Spleen (tissue), 13 donors: ENCODE measurements at places on chromosomes 5 and 9. TPM values are rescaled to one million over a fixed set of nuclear protein-coding genes. Genes with fewer than 3 reads are reported as not detected.

GRCh38 chr5:68659881-68660280 lies 433.9 kb upstream of the SLC30A5 start:
- no peak for DNase-seq

- no peak for DNase-seq
Measured at GRCh38 chr5:148909040-148909439, 82.6 kb downstream of the ADRB2 start.

DNA sequence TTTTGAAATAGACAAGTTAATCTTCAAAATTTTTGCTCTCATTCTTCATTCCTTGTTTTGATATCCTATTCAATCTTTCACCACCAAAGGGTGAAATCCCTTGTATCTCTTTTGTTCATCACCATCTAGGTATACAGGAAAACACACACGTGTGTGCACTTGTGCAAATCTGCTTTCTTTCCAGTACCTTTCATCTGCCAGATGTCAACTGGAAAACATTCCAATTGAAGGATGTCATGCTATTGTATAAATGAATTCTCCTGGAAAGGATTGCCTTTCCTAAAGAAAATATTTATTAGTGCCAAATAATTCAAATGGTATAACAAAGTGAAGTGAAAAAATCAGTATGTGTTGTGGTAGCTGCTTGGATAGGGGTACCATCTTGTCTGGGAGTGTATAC lies 123.7 kb downstream of the RANBP17 start:
- DNase-seq = no peak

- DNase-seq = no peak
Measured at GRCh38 chr5:145393426-145393825, 441.7 kb downstream of the PRELID2 start.

- no peak for DNase-seq
Measured at GRCh38 chr5:82425591-82425990, 147.4 kb upstream of the RPS23 start.

GRCh38 chr9:113903514-113904077 lies 27.5 kb downstream of the ZNF618 start:
- no peak for DNase-seq

- DNase-seq = no peak
Measured at GRCh38 chr9:126290871-126291270, 35.8 kb upstream of the MVB12B start.

GRCh38 chr5:131634666-131634995 lies 398 bp downstream of the RAPGEF6 start:
- no peak for DNase-seq

DNA sequence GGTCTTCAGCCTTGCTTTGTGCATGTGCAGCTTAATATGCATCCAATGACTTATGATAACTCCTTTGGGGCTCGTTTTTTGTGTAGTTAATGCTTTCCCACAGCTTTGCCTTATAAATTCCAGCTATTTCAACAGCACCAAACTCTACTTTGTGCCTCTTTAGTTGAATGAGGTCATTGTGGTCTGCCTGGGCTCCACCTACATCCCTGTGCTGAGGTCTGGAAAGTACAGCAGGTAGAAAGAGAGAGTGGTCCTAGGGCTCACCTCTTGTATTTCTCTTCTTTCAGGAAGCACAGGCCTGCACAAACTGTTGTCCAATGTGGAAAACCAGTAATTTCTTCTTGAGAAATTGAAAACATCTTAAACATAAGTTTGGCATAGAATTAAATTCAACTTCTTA lies 167.2 kb downstream of the XRCC4 start:
- DNase-seq = no peak

- DNase-seq = no peak
Measured at GRCh38 chr5:156197042-156197635, 129.8 kb upstream of the SGCD start.

GRCh38 chr9:20479419-20480155 lies 142.7 kb downstream of the MLLT3 start:
- no peak for DNase-seq

DNA sequence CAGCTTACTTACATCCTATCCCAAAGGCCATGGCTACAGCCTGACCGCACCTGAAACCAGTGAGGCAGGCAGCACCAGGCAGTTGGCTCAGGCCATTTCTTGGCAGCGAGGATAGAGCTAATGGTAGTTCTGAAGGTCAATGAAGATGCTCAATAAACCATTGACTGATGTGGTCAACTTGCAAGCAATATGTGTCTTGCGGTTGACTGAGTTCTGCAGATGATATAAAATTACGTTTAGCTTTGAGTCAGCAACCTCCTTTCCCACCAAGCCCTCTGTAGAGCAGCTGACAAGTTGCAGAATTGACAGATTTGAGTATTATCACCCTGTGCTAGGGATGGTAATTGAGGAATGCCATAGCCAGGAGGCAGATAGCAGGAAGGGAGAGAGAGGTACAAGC lies 189.0 kb upstream of the PUM3 start:
- no peak for DNase-seq

- no peak for DNase-seq
Measured at GRCh38 chr5:148455185-148455584, 71.4 kb downstream of the FBXO38 start.

GRCh38 chr9:95080961-95081647 lies 236.4 kb downstream of the FANCC start:
- DNase-seq = peak; percentile 55

- no peak for DNase-seq
Measured at GRCh38 chr9:30127371-30127770, 2257.1 kb upstream of the ACO1 start.

DNA sequence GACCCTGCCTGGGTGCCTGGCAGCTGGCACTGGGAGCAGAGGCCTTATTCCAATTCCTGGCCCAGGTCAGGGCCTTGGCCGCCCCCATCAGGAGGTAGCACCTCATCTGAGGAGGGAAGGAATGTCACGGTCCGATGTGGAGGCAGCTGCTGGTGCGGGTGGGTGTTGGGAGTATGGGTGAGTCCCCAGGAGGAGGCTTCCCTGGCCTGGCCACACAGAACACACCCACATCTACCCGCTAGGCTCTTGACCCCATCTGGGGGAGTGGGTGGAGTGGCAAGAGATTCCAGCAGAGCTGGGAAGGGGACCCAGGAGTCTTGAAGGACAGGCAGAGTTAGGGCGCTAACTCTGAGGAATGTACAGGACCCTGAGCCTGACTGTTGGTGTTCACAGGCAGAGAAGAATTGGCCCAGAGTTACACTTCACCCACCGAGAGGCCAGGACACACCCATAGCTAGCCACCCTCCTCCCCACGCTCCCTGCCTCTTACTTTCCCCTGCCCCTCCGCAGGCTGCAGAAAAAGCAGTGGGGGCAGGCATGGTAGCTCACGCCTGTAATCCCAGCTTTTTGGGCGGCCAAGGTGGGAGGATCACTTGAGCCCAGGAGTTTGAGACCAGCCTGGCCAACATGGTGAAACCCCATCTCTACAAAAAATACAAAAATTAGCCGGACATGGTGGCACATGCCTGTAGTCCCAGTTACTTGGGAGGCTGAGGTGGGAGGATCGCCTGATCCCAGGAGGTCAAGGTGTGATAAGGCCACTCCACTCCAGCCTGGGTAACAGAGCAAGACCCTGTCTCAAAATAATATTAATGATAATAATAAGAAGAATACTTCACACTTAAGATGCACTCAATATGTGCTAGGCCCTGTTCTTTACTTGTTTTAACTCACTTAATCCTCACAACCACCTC lies 6.0 kb downstream of the OLFML2A start:
- DNase-seq = peak; percentile 59

- no peak for DNase-seq
Measured at GRCh38 chr9:133349965-133350616, 2.1 kb downstream of the RPL7A start.

DNA sequence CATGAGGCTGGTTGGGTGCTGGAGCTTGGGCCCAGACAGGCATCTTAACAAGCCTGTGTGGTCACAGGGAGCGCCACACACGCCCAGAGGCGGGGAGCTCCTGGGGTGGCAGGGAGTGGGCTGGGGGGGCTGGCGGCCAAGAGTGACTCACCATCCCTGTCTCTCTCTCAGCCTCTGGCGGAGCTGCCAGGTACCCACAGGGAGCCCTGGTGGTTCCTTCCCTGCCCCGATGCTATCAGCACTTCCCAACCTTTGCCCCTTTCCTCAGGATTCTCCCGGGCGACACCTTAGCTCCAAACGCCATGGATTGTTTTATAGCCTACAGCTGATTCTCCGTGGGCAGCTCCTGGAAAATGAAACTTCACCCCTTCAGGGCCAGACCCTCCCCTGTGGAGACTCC lies 5.5 kb downstream of the SLC9A3 start:
- DNase-seq = no peak

DNA sequence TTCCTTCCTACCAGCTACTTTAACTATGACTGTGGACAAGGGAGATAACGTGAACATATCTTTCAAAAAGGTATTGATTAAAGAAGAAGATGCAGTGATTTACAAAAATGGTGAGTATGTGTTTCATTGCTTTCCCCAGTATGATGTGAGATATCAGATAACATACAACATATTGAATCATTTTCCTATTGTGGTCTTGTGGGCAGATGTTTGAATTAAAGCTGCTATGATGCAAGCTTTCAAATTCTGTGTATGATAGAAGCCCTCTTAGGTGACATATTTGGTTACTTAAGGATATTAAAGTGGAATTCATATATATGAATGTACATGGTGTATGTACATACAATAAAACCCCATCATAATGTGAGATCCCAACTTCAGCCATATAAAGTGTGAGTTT lies 59.5 kb downstream of the TEK start:
- no peak for DNase-seq

GRCh38 chr5:44360919-44361318 lies 28.3 kb downstream of the FGF10 start:
- DNase-seq = no peak

GRCh38 chr5:14812166-14812565 lies 59.4 kb downstream of the ANKH start:
- DNase-seq = no peak

GRCh38 chr9:84808416-84808815 lies 138.9 kb downstream of the NTRK2 start:
- no peak for DNase-seq

GRCh38 chr5:178211095-178212048 lies 7.0 kb downstream of the HNRNPAB start:
- DNase-seq = peak; percentile 45

GRCh38 chr5:67437905-67438845 lies 241.6 kb upstream of the CD180 start:
- DNase-seq = no peak

- no peak for DNase-seq
Measured at GRCh38 chr5:72032788-72033187, 74.5 kb upstream of the MAP1B start.

GRCh38 chr9:93318480-93318879 lies 133.0 kb upstream of the FAM120A start:
- DNase-seq = no peak

DNA sequence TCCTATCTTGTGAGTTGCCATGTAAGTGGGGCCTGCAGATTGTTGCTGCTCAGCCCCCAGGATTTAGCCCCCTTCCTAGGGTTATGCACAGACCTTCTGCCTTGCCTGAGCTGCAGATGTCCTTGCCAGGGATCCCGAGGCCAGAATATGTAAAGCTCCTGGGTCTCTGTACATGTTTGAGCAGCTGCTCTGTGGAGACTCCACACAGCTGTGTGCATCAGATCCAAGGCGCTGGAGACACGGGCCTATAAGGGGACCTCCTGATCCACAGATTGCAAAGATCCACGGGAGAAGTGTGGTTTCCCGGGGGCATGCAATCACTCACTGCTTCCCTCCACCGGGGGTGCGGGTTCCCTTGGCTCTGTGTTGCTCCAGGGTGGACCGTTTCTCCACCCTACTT lies 28.9 kb downstream of the TAF11L14 start:
- DNase-seq = no peak

Gene OLFML2A
- 12.5 TPM for polyA plus RNA-seq

Gene IDNK
- polyA plus RNA-seq = 14.8 TPM

Gene MPDZ
- polyA plus RNA-seq = 9.8 TPM

Gene EQTN
- 0.26 TPM for polyA plus RNA-seq

Gene PTGDS
- 462 TPM for polyA plus RNA-seq

Gene WNK2
- polyA plus RNA-seq = 1.9 TPM

Gene SERF1A
- polyA plus RNA-seq = 3.2 TPM
